ENCODE measurements at places on chromosomes 1 and 21.

GRCh38 chr21:23968008-23968407 lies 1639.3 kb downstream of the MRPL39 start:
- DNase-seq = no peak

DNA sequence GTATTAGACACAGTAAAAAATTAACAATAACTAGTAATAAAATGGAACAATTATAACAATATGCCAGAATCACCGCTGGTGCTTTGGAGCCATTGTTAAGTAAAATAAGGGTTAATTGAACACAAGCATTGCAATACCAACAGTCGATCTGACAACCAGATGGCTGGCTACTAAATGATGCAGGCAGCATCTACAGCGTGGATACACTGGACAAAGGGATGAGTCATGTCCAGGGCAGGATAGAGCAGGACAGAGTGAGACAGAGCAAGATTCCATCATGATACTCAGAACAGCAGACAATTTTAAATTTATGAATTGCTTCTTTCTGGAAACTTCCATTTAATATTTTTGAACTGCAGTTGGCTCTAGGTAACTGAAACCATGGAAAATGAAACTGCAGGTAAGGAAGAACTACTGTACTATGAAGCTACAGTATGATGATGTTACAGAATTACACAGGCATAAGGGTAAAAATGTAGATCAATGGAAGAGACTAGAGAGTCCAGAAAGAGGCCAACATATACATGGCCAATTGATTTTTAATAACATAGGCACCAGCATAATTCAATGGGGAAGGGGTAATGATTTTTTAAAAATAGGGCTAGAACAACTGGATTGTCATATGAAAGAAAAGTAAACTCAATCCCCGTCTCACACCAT lies 168.7 kb downstream of the RRAGC start:
- no peak for DNase-seq

DNA sequence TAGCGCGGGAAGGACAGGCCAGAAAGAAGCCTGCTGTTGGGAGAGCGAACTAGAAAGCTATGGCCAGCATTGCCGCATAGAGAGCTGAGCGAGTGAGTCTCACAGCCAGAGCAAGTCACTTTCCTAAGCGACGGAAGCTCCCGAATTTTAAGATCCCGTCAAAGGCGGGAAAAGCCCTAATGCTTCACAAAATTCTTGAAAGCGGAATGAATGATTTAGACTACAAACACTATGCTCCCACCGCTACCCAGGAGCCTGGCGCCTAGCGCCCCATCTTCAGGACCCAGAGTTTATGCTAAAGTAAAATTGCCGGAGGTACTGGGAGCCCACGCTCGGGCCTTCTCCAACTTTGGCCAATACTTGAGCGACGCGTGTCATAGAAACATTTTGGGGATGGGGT lies 409.9 kb upstream of the ESRRG start:
- no peak for DNase-seq

DNA sequence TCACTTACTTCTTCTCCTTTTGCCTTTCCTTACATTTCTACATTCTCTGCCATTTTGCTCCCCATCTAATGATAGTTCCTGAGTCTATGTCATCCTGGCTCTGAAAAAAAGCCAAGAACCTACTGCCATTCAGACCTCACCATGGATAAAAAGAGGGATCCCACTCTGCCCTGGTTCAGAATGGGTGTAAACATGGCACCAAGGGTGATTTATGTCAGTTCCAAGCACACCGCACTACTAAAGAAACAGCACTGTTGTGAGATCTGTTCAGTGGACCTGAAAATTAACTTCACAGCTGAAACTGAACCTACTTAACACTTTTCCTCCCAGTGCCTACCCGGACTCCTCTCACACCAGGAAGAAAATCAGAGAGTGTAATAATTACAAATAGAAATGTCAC lies 72.3 kb upstream of the NTPCR start:
- no peak for DNase-seq

DNA sequence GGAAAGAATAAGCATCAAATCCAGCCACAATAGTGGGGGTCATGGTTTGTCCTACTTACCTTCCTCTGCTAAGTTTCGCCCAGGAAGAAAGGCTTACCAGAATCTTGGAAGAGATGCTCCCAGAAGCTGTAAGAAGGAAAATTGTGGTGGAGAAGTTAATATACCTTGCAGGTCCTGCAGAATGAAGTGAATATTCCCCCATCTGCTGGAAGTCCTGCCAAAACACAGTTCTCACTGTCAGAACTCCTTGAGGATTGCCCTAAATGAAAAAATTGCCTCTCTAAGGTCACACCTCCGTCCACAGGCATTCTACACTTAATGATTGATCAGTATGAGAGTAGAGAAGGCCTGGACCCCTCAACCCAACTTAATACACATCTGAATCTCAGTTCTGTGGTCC lies 78.4 kb upstream of the RGS21 start:
- DNase-seq = no peak

- DNase-seq = no peak
Observed at GRCh38 chr1:101025283-101025656, 314 bp downstream of the DPH5 start.

DNA sequence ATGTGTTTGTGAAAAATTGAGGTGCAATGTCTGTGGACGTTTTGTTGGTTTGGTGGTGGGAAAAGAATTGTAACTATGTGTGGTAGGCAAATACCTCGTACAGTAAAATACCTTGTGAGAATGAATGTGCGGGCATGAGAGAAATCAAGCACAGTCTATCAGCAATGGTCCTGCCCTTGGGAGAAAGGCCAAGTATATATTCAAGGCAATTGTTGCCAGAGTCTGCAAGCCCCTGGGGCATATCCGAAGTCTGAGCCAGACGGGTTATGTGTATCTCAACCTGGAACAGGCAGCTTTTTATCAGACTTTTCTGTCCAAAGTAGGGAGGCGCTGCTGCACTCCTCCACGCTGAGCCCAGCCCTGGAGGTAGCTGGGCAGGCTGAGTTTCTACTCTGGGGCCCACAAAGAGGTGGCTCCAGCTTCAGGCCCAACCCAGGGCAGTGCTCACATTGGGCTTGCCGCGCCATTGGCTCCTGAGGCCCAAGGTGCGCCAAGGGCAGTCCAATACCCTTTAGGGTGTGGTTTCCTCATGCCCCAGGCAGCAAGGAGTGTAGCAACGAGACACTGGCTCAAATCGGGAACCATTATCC lies 9.4 kb upstream of the GNL2 start:
- no peak for DNase-seq

- DNase-seq = no peak
Observed at GRCh38 chr1:59290193-59290949, 6.5 kb upstream of the FGGY start.

DNA sequence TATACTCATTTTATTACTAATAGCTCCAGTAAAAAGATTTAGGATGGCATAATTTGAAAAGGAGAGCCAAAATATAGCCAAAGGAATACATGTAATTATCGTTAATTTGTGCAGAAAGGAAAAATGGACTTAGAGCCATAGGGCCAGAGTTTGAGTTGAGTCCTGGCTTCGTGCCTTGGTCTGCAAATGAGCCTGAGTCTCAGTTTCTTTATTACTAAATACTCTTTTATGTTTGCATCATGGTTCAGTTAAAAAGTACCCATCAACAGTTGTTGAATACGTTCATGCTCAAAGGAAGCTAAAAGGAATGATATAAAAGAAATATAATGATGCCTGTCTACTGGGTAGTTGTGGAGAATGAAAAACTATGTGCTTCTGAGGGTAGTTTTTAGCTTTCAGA lies 155.7 kb upstream of the FAM78B start:
- no peak for DNase-seq

GRCh38 chr1:42070996-42071395 lies 82.2 kb upstream of the GUCA2B start:
- DNase-seq = no peak

DNA sequence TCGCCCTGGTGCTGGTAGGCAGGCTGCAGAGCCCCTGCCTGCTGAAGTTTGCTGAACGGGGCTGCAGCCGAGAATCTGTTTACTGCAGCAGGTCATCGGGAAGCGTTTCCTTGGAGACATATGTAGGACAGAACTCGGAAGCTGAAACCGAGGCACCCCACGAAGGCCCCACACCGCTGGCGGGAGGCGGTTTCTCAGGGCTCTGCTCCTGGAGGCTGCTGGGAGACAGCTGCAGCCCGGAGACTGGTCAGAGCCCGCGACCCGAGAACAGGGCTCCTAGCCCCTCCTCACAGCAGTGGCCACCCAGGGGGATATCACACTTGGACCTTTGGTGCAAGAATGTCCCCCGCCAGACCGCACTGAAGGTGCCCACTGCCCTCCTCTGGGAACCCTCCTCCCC lies 12.7 kb upstream of the PLCH2 start:
- no peak for DNase-seq

DNA sequence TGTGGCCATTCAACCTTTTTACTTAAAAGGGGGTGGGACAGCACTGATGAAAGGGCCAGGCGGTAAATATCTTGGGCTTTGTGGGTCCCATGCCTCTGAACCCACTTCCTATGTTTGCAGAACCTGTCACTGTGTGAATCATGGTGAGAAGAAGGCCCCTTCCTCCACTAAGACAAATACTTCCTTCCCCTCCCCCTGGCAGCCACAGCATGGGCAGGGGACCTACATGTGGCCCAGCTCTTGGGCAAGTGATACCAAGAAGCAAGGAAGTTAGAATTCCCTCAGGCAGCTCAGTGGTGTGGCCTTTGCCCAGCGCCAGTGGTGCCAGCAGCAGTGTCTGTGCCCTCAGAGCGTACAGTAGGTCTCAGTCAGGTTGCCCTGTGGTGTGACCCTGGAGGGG lies 168.6 kb downstream of the TRIM33 start:
- DNase-seq = no peak

- DNase-seq = no peak
Observed at GRCh38 chr1:12065872-12066271, 2.8 kb downstream of the TNFRSF8 start.

GRCh38 chr1:207821464-207822045 lies 69.7 kb downstream of the CD46 start:
- no peak for DNase-seq

- DNase-seq = no peak
Observed at GRCh38 chr1:150563340-150564038, 14.3 kb downstream of the ADAMTSL4 start.

DNA sequence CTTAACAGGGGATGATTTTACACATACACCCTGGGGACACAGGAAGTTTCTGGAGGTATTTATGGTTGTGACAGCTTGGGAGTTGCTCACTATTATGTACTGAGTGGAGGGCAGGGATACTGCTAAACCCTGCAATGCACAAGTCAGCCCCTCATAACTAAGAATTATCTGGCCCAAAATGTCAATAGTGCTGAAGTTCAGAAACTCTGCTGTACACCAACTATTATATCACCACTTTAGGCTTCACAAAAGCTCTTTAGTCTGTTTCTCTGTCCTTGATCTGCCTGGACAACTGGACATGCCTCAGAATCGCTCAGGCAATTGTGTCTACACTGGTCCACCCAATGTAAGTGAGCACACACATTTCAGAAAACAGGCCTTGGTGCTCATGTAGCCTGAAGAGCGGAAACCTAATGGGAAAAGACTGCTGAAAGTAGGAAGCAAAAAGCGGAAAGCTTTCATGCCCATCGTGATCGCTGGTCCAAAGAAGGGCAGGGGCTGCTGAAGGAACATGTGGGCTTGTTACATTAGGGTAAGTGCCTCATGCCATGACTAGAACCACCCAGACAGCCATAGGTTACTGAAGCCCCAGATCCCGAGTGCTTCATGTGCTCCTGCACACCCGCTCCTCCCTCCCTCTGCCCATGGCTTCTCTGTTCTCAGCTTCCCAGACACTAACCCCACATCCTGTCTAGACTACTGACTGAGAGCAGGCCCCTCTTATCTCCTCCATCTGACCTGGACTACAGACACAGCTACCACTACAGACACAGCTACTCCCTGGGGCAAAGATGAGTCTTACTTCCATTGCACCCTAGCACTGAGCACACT lies 73.5 kb downstream of the LRIG2 start:
- DNase-seq = no peak

DNA sequence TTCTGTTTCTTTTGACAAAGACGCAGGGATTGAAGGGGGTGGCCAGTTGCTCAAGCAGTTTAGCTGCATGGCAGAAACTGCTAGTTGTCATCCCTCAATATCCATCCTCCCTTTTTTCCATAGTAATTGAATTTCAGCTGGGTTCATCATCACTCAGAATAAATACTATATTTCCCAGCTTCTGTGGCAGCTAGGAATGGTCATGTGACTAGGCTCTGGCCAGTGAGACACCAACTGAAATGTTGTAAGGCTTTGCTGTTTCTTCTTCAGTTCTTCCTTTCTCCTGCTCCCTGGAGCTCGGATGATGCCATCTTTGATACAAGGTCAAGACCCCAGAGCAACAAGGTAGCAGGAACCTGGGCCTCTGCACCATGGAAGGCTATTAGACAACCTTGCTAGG lies 61.0 kb downstream of the TMCO4 start:
- DNase-seq = no peak

- DNase-seq = no peak
Observed at GRCh38 chr1:231603598-231604275, 22.9 kb upstream of the DISC1 start.

Data from fibroblast of skin of left biceps (primary cell).